ENCODE measurements at places on chromosomes 1 and 21.

- DNase-seq, result no peak
Observed at GRCh38 chr1:62012836-62013235, 181.8 kb upstream of the L1TD1 start.

- no peak for DNase-seq
Observed at GRCh38 chr1:93340090-93340489, 5.6 kb upstream of the DR1 start.

DNA sequence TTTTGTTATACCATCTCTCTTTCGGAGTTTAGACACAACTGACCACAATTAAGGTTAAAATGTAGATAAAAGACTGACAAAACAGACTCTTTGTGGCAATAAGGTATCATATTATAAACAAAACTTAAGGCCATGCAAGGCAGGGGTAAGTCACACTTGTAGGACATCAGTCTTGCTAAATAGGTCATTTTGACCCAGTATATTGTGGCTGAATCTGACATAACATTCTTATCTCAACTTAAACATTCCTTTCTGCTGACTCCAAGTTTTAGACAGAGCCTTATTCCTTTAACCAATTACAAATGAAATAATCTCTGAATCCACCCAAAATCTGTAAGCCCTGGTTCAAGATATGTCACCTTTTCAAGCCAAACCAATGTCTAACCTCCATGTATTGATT is 733.4 kb upstream of the B3GALT2 start:
- DNase-seq, result peak; percentile 10

GRCh38 chr1:236063919-236064673 is 794 bp downstream of the NID1 start:
- DNase-seq, result peak; percentile 63

All from astrocyte of the spinal cord (primary cell).